NCI-H460 (cell line): ENCODE measurements at places on chromosomes 3 and 15.
A peak's percentile ranks its signal among the peaks of the same experiment; 100 is the strongest.

GRCh38 chr3:100971798-100972197 lies 21.4 kb downstream of the ABI3BP start:
- no peak for DNase-seq

DNA sequence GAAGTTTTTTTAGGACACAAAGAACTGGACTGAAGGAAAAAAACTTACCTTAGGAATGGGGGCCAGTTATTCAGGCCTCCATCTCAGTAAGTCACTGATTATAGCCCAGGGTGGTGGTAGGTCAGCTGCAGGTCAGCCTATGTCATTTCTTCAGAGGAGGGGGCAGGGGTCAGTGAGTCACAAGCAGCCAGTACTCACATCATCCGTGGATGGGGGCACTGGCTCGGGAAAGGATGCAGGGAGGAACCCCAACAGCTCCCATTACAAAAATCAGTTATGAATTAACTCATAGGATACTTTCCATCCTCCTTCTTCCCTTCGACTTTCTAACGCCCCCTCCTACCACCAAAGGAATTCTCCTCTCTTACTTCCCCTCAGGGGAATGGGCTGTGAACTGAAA lies 578.3 kb downstream of the PDCD6IP start:
- DNase-seq: no peak

DNA sequence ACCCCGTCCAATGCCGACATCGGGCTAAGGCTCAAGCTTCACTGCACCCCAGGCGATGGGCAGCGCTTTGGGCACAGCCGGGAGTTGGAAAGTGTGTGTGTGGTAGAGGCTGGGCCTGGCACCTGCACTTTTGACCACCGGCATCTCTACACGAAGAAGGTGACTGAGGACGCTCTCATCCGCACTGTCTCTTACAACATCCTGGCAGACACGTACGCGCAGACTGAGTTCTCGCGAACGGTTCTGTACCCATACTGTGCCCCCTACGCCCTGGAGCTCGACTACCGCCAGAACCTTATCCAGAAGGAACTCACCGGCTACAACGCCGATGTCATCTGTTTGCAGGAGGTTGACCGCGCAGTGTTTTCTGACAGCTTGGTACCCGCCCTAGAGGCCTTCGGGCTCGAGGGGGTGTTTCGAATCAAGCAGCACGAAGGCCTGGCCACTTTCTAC lies 1.0 kb downstream of the PDE12 start:
- no peak for DNase-seq

DNA sequence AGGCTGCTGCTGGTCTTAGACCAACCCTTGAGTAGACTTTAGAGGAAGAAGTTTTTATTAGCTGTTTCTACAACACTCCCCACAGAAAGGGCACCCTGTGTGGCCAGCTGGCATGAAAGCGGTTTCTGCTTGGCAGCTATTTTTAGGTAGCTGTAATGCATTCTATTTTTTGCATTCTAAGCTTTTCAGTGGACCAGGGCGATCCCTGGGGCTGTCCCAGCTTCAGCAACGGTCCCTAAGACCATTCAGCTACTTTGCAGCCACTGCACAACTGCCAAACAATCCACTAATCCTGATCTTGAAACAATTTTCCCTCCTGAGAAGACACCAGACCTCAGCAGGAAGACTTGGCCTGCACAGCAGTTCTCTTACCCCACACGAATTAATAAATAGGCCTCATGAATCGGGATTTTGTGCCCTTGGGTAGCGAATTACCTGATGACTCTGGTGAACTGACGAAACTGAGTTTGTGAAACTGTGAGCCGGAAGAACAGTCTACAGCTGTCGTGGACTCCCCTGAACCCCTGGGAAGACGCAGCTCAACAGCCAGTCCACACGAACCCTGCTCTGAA lies 14.6 kb upstream of the TFRC start:
- no peak for DNase-seq

GRCh38 chr15:83174891-83175290 lies 32.7 kb downstream of the HDGFL3 start:
- DNase-seq: no peak

GRCh38 chr15:80659375-80659774 lies 35.7 kb upstream of the ABHD17C start:
- no peak for DNase-seq

- DNase-seq: no peak
Measured at GRCh38 chr3:128081846-128082245, 29.6 kb downstream of the SEC61A1 start.

DNA sequence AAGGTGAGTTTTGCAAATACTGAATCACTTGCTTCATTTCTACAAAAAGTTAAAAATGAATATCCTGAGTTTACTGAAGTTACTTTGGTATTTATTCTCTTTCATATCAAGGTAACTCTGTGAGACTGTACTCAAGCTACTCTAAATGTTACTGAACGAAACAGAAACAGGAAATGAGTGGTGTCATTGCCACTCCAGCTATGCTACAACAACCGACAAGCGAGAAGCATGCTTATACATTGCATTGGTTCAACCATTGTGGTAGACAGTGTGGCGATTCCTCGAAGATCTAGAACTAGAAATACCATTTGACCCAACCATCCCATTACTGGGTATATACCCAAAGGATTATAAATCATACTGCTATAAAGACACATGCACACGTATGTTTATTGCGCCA lies 313.2 kb upstream of the THBS1 start:
- DNase-seq: no peak

DNA sequence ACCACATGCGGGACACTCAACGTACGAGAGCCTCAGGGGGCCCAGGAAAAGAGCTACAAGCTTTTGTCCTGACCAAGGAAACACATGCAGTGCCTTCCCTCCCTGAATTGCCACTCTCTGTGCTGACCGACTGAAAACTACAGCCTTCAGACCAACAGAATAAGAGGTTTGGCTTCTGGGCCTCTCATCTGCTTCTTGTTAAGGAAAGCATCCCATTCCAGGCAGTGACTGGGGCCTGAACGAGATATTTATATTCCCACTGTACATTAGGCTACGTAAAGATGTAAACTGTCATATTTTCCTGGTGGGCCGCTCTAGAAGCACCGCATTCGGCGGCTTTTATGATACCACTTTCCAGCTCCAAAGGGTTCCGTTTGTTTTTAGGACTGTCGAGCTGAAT lies 208.9 kb upstream of the TPM1 start:
- DNase-seq: no peak

DNA sequence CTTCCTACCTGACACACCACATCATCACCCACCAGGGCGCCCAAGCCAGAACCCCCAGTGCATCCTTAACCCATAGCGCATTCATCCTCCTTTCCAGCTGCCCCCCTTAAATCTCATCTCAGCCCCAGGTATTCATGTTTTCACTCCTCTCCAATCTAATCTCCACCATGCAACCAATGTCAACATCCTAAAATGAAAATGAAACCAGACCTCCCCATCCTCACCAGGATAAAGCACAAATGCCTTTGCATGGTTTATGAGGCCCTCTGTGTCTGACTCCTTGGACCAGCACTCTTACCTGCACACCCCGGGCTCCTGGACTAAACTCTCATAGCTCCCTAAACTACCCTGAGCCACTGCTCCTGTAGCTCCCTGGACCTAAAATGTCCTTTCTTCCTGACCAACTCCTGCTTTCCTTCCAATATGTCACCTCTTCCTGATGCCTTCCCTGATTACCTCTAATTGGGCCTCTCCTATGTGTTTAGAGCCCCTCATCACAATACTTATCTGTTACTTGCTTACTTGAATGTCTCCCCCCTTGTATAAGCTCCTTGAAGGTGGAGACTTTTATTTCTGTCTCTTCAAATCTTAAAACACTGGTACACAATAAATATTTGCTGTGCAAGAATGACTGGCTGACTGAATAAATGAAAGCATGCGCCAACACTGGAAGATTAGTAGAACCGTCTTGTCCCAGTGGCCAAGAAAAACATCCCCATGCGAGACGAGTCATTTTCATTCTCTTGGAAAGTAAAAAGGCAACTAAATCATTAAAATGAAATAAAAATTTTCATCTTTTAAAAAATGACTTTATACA lies 142.5 kb downstream of the XXYLT1 start:
- DNase-seq: no peak

DNA sequence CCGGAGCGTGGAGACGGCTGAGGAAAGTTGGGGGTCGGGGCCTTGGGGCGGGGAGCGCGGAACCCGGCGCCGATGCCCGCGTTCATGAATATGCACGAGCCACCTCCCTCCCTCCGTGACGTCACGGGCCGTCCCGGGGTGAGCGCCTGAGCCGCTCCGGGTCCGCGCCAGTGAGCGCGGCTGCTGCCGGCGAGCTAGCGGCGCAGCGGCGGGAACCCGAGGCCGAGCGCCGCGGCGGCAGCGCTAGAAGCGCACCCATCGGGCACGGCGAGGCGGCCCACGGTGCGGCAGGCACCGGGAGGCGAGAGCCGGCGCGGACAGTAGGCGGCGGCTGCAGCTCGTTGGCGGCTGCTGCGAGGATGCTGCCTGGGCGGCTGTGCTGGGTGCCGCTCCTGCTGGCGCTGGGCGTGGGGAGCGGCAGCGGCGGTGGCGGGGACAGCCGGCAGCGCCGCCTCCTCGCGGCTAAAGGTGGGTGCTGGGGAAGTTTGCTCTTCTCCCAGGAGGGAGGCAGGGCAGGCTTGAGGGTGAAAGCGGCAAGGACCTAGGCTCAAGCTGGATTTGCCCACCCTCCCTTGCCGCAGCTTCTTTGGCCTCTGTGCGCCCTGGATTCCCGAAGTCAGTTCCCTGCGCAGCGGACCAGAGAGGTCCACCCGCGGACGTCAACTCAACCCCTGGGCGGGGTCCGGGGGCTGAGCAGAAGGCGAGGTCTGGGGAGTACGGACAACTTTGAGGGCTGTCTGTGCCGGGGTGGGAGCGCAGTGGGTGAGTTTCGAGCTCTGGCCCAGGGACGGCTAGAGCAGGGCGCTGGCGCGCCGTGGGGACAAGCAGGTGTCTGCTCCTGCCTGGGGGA lies at the start of gene CLSTN2:
Gene CLSTN2, plus strand, starts transcription at position 170 of the 850 bp plus-strand sequence.
- DNase-seq: no peak

DNA sequence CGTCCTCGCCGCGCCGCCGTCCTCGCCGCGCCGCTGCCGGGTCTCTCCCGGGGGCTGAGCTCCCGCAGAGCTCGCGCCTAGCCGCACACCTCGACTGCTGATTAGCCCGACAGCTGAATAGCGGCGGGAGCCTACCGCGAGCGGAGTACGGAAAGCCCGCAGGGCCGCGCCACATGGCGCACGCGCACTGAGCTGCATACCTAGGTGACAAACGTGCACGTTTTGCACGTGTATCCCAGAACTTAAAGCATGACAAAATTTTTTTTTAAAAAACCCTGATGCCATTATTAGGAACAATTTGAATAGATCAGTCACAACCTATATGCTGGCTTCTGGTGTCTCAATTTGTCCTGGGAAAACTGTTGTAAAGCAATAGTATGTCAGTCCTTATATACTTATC lies at the start of gene GOLGA8A:
Gene GOLGA8A, minus strand, starts transcription at position 122 of the 400 bp plus-strand sequence. CDS start 48,117 bp downstream, outside the sequence.
- no peak for DNase-seq

GRCh38 chr3:4721511-4721911 lies 228.4 kb downstream of the ITPR1 start:
- DNase-seq: no peak

DNA sequence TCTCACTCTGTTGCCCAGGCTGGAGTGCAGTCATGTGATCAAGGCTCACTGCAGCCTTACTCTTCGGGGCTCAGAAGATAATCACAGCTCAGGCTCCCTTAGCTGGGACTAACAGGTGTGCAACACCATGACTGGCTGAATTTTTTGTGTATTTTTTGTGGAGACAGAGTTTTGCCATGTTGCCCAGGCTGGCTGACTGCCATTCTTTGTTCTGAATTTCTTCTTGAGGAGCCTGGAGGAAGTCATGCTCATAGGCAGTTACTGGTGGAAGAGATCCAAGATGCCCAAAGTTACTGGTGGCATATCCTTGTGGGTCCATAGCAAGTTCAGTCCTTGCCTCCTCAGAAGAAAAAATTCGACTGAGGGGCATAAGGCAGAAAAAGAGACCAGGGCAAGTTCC lies 16.6 kb upstream of the UBP1 start:
- no peak for DNase-seq

GRCh38 chr15:100341239-100341749 lies 481 bp downstream of the ADAMTS17 start:
- no peak for DNase-seq

- no peak for DNase-seq
Measured at GRCh38 chr3:186544281-186544680, at the start of gene CRYGS. Gene CRYGS (minus strand): TSS chr3:186544380. CDS start chr3:186544326, 54 bp downstream.

- no peak for DNase-seq
Measured at GRCh38 chr3:140761076-140761639, 83.3 kb downstream of the TRIM42 start.

DNA sequence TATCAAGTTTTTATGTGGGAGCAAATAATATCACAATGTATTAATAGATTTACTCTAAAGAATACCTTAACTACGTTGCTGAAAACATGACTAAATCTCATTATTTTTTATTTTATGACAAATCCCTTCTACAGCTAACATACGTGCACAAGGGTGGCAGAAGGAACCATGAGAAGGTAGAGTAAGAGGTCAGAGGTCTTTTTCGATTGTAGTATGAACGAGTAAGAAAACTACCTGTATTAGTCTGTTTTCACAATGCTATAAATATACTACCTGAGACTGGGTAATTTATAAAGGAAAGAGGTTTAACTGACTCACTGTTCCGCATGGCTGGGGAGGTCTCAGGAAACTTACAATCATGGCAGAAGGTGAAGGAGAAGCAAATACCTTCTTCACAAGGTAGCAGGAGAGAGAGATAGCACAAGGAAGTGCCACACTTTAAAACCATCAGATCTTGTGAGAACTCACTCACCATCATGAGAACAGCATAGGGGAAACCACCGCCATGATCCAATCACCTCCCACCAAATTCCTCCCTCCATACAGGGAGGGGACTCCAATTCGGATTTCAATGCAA lies 95.3 kb downstream of the SUCLG2 start:
- no peak for DNase-seq

GRCh38 chr3:123066896-123067688 lies at the start of gene PDIA5:
Gene PDIA5 (plus strand): TSS chr3:123067025. CDS start chr3:123067165, 140 bp downstream.
- DNase-seq: peak; percentile 82

DNA sequence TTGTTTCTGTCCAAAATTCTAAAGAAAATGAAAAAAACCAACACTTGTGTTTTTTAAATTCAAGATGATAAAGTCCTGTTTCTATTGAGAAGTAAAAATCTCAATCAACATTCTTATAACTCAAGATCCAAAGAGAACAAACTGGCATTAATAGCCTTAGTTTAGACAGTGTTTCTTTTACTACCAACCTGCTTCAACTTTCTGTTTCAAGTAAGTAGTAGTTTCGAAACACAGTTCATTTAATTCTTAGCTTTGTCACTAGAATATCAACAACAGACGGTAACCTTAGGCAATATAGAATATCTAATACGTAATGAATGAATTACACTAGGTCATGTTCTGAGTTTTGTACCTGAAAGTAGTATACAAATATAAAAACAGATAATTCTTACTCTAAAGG lies 23.7 kb downstream of the CIP2A start:
- DNase-seq: no peak

- DNase-seq: no peak
Measured at GRCh38 chr3:109337393-109337792, at the start of gene DPPA4. Gene DPPA4 (minus strand): TSS chr3:109337546. CDS start chr3:109337517, 29 bp downstream.

GRCh38 chr3:15271785-15272381 lies 60.5 kb downstream of the SH3BP5 start:
- no peak for DNase-seq

DNA sequence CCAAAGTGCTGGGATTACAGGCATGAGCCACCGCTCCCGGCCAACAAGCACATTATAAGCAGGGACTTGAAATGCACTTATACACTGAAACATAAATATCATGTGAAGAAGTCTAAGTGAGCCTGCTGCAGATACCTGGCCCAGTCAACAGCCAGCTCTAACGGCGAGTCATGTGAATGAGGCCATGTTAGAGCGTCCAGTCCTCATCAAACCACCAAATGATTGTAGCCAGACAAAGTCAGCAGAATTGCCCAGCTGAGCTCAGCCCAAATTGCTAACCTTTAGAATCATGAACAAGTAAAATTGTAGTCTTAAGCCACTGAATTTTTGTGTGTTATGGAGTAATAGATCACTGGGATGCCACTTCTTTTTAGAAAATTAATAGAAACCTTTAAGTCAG lies 37.8 kb upstream of the UACA start:
- DNase-seq: no peak
